Heart left ventricle (tissue), 16 donors: ENCODE measurements at places on chromosomes 2 and 18. TPM values are rescaled to one million over a fixed set of nuclear protein-coding genes. Genes with fewer than 3 reads are reported as not detected.

The OR6B2 gene
- total RNA-seq = not detected

The CHRNG gene
- not detected for total RNA-seq

The TNS1 gene
- total RNA-seq = 513 TPM

The FANCL gene
- total RNA-seq = 6.3 TPM

The WDR33 gene
- total RNA-seq = 41.1 TPM

The CCDC148 gene
- 1.2 TPM for total RNA-seq

The CCDC85A gene
- total RNA-seq = 14.2 TPM

The SPP2 gene
- total RNA-seq = not detected

The CYP1B1 gene
- total RNA-seq = 11.2 TPM

The CNOT11 gene
- 39.6 TPM for total RNA-seq

The EFHD1 gene
- total RNA-seq = 24.7 TPM

GRCh38 chr2:216352653-216353270, 19.5 kb downstream of the MARCHF4 start:
- DNase-seq = no peak

- DNase-seq = no peak
Measured at GRCh38 chr2:55296393-55296792, 27.4 kb upstream of the MTIF2 start.

DNA sequence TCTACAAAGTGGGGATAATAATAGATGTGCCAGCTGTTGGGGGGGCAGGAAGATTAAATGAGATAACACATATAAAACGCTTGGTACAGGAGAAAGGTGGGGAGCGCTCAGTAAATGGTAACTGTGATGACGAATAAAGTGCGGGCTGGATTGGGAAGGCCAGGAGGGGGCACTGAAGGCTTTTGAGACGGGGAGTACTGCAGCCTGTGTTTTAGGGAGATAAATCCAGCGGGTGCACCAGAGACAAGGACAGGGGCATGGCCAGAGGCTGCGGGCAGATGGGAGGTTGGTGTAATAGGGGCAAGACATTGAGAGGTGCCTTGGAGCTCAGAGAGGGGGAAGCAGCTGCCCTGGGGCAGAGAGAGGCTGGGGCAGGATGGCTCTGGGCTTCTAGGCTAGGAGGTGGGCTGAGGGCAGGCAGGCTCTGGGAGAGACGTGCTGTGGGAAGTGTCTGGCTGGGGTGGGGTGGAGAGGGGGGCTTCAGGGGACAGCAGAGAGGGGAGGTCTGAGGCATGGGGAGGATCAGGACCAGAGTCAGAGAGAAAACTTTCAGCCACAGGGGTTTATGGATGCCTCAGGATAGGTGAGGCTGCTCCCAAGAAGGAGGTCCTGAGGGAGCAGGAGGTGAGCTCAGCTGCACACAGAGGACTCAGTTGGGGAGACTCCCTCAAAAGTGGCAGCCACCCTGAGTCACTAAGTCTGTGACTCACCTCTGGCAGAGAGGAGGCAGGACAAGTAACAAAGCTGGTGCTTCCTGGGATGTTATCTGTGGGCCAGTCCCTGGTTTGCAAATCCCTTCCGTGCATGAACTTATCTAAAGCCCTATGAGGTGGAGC, 18.8 kb downstream of the TEX44 start:
- DNase-seq = no peak

GRCh38 chr2:46320141-46320567, 22.9 kb downstream of the EPAS1 start:
- no peak for DNase-seq

GRCh38 chr2:102129951-102130646, 12.4 kb upstream of the IL1R1 start:
- no peak for DNase-seq

DNA sequence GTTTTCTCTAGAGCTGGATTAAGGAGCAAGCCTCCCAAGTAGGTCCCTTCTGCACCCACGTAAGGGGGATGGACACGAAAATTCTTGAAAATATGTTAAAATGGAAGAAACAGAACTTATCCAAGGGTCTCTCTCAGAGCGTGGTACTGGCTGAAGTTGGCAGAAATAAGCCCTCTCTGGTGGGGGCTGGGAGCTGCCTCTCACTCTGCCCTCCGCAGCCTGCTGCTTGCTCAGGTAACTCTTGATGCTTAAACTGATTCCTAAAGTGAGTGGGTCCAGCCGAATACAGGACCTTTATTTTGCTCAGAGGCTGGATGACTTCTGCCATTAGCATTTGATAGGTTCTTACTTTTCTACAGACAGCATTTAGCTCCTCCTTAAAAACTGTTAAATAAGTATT, 78.1 kb downstream of the SPHKAP start:
- no peak for DNase-seq

DNA sequence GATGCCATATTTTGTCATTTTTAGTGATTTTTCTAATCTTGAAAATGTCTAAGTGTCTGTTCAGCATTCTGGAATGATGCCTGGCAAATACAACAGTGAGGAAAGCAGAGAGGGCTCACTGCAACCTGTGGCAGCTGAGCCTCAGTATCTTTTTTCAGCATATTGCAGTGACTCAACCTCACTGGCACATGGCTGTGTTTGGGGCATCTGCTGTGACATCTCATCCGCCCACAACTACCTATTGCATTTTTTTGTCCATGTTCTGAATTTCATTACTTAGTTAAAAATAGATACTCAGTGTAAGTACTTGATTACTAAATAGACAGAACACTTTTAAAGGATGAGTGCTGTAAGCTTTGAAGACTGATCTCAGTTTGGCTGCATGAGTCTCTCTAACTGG, 10.7 kb downstream of the BABAM2 start:
- no peak for DNase-seq

GRCh38 chr2:53629001-53629400, 138.6 kb upstream of the CHAC2 start:
- DNase-seq = no peak

GRCh38 chr2:226408141-226408540, 391.5 kb downstream of the IRS1 start:
- DNase-seq = no peak

DNA sequence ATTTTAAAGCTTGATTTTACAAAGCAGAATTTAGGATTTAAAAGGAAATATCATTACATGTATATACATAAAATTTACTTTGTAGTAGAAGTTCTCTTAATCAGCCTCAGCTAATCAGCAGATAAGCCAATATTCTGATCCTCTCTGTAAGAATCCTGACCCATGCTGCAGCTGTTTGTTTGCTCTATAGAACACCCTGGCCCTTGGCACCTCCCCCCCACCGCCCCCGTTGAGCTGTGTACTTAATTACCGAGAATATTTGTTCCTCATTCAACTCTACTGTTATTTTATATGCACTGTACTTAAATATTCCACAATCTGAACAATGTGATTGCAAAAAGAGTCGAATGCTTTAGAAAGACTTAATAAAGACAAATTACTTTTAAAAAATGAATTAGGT, 98.0 kb downstream of the EVA1A start:
- no peak for DNase-seq

DNA sequence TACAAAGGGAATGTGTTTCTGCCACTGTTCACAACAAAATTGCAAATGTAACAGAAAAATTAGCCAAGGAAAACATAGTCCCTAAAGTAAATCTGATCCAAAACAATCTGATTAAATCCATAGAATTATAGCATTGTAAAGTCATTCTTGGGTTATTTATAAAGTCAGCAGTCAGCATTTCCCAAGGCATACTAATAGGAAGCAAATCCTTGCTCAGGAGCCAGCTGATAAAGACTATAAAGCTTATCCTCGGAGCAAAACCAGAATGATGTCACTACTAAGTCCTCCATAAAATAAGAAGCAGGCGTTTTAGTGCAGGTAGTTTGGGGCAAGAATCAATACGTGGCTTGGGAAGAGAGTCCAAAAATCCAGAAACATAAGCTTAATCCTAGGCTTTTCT, 67.3 kb upstream of the CSRNP3 start:
- no peak for DNase-seq

- DNase-seq = no peak
Measured at GRCh38 chr18:14937271-14937670, 189.3 kb downstream of the ANKRD30B start.

DNA sequence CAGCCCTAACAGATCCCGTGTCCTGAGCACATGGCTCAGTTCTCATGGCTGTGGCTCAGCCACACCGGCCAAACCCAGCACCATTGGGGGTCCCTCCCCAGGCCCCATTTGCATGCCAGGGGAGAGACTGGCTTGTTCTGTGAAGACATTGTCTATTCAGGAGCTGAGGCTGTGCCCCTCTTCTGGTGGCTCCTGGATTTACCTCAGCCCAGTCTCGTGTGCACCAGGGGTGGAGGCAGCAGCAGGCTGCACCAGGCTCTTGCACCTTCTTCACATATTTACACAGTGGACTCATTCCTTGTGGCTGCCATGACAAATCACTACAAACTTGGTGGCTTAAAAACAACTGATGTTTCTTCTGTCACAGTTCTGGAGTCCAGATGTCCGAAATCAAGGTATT, 92.4 kb upstream of the ITGA6 start:
- no peak for DNase-seq

- no peak for DNase-seq
Measured at GRCh38 chr2:85430752-85431569, 12.4 kb downstream of the SH2D6 start.

GRCh38 chr2:180829261-180829660, 151.1 kb upstream of the UBE2E3 start:
- no peak for DNase-seq

GRCh38 chr18:12262748-12263147, 8.6 kb downstream of the CIDEA start:
- peak; percentile 43 for DNase-seq

DNA sequence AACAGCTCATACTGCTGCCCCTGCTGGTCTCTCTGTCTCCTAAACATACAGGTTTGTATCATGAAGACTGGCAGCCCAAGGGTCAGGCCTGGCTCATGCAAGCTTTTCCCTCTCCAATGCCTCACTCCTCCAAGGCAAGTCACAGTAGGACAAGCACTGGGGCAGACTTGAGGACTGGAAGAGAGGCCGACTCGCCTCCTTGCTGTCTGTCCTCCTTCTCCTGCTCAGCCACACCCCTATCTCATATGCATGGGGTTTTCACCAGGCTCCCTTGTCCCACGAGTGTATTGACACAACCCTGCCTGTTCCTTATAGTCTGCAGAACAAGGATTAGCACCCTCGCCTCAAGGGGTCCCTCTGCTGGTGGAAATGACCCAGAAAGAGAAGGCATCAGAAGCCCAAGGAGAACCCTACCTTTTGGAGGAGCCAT, 223.7 kb downstream of the SOX11 start:
- no peak for DNase-seq

DNA sequence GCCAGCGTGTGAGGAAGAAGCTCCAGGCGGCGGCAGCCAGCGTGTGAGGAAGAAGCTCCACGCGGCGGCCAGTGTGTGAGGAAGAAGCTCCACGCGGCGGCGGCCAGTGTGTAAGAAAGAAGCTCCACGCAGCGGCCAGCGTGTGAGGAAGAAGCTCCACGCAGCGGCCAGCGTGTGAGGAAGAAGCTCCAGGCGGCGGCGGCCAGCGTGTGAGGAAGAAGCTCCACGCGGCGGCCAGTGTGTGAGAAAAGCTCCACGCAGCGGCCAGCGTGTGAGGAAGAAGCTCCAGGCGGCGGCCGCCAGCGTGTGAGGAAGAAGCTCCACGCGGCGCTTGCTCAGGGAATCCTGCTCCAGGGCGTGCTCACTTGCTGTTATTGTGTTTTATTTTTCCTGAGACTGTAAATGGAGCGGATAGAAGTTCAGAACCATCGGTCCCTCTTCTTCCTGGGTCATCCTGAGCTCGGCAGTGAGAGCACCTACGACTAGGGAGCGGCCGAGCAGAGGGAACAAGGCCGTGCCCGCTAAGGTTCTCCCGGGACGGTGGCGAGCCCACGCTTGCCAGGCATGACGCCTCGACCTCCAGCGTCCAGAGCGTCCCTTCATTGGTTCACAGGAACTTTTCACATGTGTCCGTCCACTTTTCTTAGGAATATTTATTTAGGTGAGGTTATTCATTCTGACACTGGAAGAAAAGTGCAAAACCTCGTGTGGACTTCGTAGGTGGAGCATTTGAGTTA, 94.2 kb downstream of the TMEM18 start:
- no peak for DNase-seq

- DNase-seq = peak; percentile 30
Measured at GRCh38 chr2:209960676-209961630, 41.5 kb upstream of the RPE start.

GRCh38 chr18:12271376-12272235, 17.4 kb downstream of the CIDEA start:
- peak; percentile 71 for DNase-seq

DNA sequence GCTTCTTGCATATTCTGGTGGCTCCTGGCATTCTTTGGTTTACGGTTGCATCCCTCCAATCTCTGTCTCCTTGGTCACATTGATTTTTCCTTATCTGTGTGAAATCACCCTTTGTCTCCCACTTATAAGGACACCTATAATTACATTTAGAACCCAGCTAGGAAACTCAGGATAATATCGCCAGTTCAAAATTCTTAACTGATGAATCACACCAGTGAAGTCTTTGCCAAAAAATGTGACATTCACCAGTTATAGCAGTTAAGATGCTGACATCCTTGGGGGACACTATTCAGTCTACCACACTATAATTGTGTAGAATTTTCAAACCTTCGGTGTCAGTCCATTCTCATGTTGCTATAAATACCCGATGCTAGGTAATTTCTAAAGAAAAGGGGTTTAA, 320.2 kb downstream of the TMX3 start:
- no peak for DNase-seq

- no peak for DNase-seq
Measured at GRCh38 chr18:29749704-29750103, 1292.8 kb downstream of the DSC3 start.

DNA sequence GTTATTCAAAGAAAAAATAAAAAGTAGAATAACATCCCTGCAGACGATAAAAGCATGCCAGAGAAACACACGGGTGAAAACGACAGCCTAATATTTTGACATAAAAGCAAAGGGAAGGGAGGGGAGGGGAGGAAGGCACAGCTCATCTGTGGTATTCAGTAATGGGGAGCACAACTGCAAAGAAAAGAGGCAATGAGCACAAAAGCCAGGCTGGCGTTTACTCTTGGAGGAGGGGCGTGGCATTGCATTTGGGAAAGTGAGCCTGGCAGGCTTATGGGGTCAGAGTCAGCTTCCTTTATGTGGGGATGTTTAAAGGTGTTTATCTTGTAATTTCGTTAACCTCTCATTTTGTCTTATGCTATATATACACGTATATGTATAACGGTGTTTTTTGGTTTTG, 53.2 kb downstream of the STEAP3 start:
- DNase-seq = no peak

DNA sequence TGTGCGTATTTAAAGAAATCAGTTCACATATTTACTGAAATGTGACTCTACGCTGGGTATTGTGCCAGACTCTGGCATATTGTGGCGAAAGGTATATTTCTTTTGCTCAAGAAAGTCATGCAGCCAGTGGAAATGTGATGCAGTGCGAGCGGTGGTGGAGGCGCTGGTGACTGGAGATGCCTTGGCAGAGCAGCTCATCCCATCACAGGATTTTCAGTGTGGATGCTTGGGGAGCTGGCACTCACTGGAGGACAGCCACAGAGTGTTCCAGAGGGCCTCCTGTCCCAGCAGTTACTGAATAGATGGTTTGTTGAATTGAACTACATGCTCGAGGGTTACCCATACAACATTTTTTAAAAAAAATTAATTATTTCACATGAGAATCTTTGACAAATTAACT, 117.6 kb downstream of the ZNF407 start:
- no peak for DNase-seq
